COR-L47 (cell line): ENCODE measurements at places on chromosomes 4 and X.

- DNase-seq: no peak
Measured at GRCh38 chr4:3009422-3009821, 46.1 kb downstream of the GRK4 start.

DNA sequence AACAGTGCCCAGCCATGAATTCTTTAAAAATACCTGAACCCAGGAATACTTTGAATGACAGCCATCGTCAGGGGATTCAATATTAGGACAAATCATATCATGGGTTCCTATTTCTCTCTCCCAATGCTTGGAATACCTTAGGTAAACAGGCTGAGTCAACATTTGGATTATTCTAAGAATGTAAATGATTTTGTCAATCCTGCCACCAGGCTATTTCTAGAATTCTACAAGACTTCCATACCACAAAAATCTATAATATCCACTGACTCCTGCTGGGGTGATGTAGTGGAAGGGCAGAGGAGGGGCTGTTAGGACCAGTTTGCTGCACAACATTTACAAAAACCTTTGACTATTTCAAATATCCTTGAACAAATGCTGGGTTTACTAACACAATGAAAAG, 65.2 kb downstream of the IGFBP7 start:
- no peak for DNase-seq

- DNase-seq: no peak
Measured at GRCh38 chr4:1293991-1294390, 4.3 kb downstream of the MAEA start.

- DNase-seq: no peak
Measured at GRCh38 chr4:4578981-4579380, 37.1 kb upstream of the STX18 start.

DNA sequence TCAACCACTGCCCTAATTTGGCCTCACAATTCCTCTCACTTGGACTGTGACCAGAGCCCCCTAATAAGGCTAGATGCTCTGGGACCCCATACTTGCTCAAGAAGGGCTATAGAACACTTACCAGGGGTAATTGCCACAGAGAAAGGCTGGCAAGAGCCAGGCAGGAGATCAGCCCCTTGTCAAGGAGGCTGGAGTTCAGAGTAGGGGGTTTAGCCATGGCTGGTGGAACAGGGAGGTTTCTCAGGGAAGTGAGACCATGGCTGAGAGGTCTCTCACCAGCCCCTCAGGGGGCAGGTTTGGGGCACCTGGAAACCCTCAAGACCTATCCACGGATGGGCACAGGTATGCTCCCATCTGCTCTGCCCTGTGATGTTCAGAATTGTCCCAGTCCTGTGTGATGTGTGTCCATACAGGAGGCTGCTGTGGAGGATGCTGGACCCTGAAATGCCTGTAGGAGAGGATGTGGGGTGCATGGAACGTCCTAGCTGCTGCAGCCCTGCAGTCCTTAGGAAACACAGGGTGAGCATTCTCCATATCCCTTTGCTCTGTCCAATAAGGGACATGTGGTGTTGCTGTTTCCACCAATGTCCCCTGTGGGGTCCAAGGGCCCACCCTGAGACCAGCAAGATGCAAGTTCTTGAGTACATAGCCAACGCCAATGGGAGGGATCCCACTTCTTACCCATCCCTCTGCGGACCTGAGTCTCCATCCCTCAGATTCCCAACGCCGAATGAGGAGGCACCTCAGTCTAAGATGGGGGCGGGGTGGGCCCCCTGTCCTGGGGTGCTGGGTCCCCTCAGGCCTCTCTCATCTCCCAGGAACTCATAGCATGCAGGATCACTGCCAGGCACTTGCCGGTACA, 16.4 kb upstream of the HSFX1 start:
- DNase-seq: no peak

DNA sequence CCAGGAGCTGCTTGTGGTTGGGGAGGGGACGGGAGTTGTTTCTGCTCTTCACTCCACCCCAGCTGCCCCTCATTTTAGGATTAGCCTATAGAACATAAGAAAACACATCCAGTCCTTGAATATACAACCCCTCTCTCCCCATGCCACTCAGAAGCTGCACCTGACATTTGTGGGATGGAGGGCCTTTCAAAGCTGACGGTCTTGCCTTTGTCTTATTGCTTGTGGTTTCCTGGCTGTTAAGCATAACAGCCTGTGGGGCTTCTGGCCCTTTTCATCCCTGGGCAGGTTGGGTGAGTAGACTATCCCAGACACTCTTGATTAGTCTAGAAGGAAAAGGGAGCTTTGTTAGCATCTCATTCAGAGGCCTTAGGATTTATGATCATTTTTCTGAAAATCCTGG, 407.6 kb upstream of the BOD1L1 start:
- no peak for DNase-seq

GRCh38 chr4:81723927-81724587, 252.3 kb upstream of the RASGEF1B start:
- DNase-seq: peak; percentile 17

DNA sequence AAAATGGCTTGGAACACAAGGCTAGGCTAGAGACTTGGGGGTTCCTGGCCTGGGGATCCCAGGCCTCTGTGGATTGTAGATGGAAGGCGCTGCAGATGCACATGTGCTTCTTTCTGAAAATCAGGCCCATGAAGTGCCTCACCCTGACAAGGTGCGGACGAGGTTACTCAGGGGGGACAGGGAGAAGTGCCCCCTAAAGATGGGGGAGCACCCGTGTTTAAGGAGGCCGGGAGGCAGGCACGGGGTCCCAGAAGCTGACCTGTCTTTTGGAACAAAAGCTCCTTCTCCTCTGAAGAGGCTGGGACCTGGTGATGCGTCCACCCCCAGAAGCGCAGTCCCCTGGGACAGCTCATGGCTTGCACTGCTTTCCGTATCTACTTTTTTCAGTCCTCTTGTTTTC, 2.4 kb downstream of the PDZD4 start:
- no peak for DNase-seq

GRCh38 chr4:11503166-11503565, 74.5 kb upstream of the HS3ST1 start:
- no peak for DNase-seq

- no peak for DNase-seq
Measured at GRCh38 chr4:66279084-66279483, 608.8 kb upstream of the EPHA5 start.

GRCh38 chr4:186743261-186743660, 19.6 kb upstream of the FAT1 start:
- DNase-seq: no peak

GRCh38 chr4:111027526-111027925, 404.6 kb upstream of the PITX2 start:
- no peak for DNase-seq

GRCh38 chrX:52990848-52991247, 32.5 kb upstream of the FAM156A start:
- no peak for DNase-seq

DNA sequence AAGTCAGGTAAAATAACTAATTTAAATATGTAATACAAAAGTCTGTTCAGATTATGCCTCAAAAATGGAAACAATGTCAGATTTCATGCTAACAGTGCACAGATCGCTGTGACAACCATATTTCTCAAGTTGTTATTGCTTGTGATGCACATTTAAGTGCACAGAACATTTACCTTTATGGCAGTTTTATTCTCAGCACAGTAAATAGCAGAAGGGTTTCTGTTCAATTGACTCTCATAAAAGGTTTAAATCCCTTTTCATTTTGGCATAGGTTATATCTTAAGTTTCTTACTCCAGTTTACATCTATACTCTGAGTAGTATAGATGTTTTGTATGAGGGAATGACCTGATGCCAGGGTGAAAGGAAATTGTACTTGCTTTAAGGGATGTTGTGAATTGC, 247.8 kb downstream of the FSTL5 start:
- DNase-seq: no peak
